ENCODE measurements at places on chromosomes 12 and 14.

DNA sequence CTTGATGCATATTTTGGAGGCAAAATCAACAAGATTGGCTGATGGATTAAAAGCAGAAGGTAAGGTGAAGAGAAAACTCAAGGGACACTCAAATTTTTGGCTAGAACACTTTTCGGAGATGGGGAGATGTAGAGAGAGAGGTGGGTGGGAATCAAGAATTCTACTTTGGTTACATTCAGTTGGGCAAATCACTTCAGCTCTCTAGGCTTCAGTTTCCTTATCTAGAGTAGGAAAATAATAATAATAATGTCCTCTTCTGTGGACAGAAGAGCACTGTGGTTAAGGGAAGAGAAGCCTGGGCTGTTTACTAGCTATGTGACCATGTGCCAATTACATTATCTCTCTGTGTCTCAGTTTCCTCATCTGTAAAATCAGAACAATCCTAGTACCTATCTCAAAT lies 23.4 kb upstream of the DHRS2 start:
- DNase-seq: no peak

DNA sequence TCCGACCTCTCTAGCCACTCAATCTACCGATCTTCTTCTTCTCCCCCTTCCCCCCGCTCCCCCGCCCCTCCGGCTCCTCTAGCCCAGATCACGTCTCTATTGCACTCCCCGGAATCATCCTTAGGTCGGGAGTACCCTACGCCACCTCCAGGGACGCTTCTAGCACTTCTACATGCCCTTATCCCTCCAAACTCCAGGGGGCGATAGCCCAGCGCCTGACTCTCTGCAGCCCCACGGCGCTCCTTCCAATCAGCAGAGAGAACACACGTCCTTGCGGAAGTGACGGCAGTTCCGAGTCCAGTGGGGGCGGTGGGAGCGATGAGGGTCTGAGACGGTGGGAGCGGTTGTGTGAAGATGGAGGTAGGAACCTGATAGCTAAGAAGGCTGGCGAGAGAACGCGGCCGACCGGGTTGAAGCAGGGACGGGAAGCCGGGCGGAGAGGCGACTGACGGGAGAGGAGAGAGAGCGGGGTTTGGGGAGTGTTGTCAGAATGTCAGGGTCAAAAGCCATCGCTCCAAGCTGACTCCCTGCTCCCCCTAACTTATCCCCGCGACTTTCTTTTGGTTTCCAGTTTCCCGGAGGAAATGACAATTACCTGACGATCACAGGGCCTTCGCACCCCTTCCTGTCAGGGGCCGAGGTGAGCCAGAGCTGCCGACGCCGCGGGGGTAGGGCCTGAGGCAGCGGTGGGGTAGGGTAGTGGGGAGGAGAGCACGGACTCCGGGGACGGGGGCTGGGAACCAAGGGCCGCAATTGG lies at the start of the genes RAB2B and TOX4:
Gene RAB2B (minus strand): TSS at position 35 of the 757 bp plus-strand sequence. CDS start 87 bp downstream, outside the sequence.
Gene TOX4 (plus strand): TSS at position 271 of the 757 bp plus-strand sequence. CDS start 84 bp downstream, at position 355.
- DNase-seq: peak; percentile 98

DNA sequence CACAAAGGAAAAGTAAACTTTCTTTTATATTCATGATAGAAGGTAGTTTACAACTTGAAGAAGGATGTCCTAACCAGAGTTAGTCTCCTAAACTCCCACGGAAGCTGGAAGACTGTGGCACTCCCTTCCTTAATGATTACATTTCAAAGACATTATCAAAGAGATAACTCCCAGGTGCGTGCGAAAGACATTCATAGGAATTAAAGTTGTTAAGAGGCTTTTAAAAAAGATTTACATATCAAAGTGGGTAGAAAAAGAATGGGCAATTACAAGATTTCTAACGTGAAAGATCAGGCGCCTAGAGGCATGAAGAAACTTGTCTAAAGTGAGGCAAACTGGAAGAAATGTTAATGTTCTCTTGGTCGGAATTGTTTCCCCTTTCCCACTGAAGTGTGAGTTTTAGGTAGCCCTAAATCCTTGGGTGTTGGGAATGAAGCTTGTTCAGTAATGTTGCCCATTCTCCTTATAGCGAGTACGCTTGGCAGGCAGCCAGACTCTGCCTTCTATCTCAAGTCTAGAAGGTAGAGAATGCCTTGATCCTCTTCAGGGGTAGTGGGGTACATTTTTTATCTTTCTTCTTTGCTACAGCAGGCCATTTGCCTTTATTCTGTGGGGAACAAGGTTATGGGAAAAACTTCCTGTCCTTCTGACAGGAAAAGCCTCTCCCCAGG lies 642.0 kb downstream of the SLC6A15 start:
- DNase-seq: no peak

GRCh38 chr14:93027810-93028723 lies 87.7 kb downstream of the ITPK1 start:
- DNase-seq: no peak

GRCh38 chr14:83757916-83758315 lies 1772.0 kb upstream of the FLRT2 start:
- DNase-seq: no peak

- DNase-seq: no peak
Measured at GRCh38 chr12:5188472-5188871, 144.8 kb downstream of the KCNA5 start.

DNA sequence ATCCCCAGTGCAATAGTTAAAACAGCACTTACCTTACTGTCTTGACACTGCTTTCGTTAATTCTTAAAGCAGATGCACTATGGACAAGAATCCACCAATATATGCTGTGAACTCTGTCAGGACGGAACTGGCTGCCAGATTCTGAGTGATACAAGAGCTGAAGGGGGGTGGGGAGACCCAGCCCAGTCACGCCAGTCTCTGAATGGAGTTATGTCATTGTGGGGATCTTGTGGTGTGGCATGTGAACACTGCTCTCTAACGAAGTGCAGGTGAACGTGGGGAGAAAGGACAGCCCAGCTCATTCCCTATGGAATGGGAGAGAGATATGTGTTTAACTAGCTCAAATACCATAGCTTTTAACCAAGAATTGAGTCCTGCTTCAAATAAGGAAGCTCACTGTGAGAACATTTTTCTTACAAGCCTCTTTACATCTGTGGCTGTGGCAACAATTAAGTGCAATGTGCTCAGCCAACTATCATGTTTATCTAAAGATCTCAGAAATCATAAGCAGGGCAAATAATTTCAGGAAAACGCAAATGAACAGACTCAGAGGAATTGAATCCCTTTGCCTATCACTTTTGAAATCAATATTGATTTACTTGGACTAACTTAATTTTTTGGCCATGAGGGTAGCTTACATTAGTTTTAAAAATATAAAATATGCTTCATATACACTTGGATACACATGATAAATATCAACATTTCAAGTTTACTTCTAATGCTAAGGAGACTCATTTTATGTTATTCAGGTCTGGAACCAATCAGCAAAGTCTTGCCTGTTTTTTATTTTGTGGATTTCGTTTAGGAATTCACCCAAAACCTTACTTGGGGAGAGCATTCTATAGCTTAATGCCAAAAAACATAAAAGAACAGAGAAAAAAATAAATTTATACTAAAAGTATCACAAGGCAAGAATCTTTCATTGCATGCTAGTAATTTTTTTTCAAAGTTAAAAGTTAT lies at the start of gene LUM:
Gene LUM (minus strand): TSS at position 129 of the 960 bp plus-strand sequence. CDS start 2,515 bp downstream, outside the sequence.
- no peak for DNase-seq

GRCh38 chr12:20368651-20369304 lies 441 bp downstream of the PDE3A start:
- no peak for DNase-seq

DNA sequence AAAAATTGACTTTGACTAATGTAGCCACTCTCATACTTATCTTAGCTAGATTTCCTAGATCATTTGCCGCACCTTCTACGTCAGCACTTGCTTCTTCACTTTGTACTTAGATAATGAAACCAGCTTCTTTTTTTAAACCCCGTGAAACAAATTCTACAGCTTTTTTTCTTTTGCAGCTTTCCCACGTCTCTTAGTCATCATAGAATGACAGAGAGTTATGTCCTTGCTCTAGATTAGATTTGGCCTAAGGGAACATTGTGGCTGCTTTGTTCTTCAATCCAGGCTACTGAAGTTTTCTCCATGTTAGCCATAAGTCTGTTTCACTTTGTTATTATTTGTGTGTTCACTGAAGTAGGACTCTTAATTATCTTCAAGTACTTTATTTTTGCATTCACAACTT lies 94.9 kb downstream of the SLCO1A2 start:
- DNase-seq: no peak

DNA sequence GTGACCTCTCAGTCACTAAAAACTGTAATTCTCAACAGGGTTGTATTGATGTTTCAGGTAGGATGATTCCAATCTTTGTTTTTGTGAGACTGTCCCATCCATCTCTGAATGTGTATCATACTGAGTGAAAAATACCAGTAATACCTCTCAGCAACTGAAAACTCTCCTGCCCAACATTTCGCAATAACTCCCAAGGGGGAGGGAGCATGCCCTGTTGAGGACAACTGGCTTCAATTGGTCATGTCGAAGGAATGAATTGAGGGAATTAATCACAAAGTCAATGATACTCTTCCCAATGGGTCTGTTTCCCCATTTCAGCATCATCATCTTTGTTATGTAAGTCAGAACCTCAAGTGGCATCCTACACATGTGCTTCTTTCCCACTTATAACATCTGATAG lies 102.4 kb upstream of the E2F7 start:
- no peak for DNase-seq

DNA sequence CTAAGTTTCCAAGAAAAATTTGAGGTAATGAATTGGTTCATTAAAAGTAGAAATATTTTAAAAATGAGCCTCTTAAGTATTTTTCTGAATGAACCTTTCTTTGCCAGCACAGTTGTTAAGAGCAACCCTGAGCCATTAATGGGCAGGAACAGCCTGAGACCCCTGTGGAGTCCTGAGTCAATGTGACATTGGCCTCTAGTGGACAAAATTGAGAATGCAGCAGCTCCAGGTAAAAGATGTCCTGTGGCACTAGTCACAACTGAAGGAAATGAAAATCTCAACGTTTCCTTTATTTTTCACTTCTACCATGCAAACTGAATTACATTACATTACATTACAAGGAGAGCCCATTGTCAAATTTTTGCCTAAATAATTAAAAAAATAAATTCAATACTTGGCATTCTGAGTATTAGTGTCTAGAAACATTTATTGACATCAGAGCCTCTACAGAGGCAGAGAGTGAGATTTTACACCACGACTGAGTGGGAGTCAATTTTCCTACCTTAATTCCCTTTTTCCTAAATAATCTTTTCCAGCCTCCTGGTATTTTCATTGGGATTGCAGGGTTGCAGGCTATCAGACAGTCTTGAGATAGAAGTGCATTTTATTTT lies 135.7 kb downstream of the PPM1H start:
- peak; percentile 78 for DNase-seq

- DNase-seq: no peak
Measured at GRCh38 chr14:60655119-60655897, 6.0 kb upstream of the SIX1 start.

DNA sequence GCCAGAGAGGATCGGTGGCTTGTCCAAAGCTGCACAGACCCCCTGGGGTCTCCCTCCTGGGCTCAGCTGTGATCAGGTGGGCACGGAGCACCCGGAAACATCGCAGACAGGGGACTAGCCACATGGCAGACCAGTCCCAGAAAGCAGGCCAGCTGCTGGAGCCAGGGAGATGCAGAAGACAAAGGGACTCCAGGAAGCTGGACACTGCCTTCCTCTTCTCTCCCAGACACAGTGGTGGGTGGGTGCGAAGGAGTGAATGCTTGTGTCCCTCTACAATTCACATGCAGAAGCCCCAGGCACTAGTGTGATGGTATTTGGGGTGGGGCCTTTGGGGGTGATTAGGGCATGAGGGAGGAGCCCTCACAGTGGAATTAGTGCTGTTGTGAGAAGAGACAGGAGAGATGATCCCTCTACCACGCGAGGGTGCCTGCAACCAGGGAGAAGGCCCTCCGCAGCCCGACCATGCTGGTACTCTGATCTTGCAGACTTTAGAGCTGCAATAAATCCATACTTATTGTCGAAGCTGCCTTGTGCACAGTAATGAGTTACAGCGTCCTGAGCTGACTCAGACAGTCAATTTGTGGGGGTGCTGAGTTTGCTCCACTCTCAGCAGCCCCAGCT lies 95.2 kb downstream of the CALM1 start:
- DNase-seq: no peak

GRCh38 chr12:124411281-124411878 lies 116.5 kb downstream of the RFLNA start:
- DNase-seq: no peak

DNA sequence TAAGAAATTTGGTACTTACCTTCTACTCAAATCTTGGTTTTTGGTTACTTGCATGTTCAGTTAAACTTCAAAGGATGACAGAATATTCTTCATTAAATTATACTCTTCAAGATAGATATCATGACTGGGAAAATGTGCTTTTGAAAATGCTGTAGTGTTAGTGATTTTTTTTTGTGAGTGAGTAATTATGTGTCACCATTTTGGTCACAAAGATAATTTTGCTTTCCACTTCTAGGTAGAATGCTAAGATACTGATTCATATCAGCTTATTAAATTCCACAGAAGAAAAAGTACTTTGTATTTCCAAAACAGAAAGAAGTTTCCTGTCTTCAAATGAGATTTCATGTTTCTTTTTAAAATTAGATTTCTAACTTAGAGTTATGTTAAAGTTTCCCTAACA lies 61.2 kb downstream of the ATXN7L3B start:
- DNase-seq: no peak

- DNase-seq: no peak
Measured at GRCh38 chr12:13584541-13584940, 388.0 kb downstream of the EMP1 start.

- no peak for DNase-seq
Measured at GRCh38 chr12:39406262-39406661, 36.7 kb downstream of the KIF21A start.

DNA sequence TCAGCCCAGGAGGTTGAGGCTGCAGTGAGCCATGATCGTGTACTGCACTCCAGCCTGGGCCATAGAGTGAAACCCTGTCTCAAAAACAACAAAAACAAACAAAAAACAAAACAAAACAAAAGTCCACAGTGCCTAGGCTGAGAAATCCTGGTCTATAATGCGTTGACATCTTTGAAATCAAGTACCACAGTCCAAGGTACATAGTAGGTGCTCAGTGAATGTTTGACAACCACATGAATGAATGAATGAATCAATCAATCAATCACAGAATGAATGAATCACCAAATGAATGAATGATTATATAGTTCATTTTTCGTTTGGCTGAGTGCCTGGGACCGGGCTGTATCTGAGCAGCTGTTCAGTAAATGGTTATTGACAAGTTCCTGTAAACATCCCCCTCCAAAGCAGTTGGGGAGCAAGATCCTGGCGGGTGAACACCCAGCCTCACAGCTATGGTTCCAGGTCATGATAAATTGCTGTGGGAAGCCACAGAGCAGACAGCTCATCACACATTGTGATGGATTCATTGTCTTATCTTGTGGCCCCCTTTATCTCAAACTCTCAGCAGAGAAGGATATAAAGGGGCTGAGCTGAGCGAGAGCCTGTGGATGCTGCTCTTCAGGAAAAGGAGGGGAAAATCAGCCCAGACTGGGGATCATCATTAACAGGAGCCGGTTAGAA lies 30.4 kb upstream of the IFT81 start:
- DNase-seq: no peak

- no peak for DNase-seq
Measured at GRCh38 chr12:97912943-97913342, 450.3 kb downstream of the RMST start.

GRCh38 chr14:93940437-93940836 lies 13.3 kb downstream of the FAM181A start:
- DNase-seq: no peak

Measured in activated CD4-positive, alpha-beta T cell treated with anti-CD3 and anti-CD28 coated beads, Interleukin-2, Interleukin-6, amounts not matched to agents 100 ng/mL and 50 ng/mL, durations not matched to agents 16 hours and 8 hours (primary cell).